ENCODE measurements at places on chromosomes 12 and 14.

DNA sequence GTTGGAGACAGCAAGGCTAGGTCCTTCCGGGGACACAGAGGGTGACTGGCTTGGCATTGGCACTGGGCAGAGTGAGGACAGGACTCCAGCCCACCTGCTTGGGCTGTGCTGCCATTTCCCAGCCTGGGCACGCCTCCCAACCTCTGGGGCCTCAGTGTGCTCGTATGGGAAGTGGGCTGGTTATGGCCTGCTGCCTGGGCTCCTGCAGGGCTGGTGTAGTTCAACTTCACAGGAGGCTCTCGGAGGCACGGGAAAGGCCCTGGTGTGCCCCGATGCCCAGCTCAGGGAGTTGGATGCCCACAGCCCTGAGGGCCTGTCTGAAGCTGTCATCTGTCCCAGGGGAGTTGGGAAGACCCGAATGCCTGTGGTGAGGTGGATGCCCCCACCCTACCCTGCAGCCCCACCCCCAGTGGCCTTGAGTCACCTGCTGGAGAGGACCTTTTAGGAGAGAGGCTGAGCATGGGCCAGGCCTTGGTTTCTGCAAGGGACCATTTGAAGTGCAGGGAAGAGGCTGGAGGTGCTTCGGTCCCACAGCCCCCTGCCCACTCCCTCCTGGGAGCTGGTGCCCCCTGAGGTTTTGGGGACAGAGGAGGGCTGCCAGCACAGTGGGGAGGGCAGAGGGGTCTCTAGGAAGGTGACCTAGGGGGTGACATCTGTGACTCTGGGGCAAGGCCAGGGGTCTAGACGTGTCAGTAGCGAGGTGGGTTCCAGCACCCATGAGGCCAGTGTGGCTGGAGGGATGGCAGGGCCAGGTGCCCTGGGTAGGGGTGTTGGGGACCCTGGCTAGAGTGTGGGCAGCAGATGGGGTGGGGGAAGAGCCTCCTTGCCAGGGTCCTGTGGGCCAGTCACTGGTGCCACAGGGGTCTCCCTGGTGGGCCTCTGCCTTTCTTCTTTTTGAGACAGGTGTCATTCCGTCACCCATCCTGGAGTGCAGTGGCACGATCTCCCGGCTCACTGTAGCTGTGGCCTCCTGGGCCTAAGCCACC is 9.1 kb downstream of the ULK1 start:
- DNase-seq: no peak

GRCh38 chr12:27246774-27247173 is 2.7 kb downstream of the STK38L start:
- DNase-seq: no peak

- DNase-seq: no peak
Observed at GRCh38 chr12:120363274-120363855, 5.6 kb downstream of the MSI1 start.

DNA sequence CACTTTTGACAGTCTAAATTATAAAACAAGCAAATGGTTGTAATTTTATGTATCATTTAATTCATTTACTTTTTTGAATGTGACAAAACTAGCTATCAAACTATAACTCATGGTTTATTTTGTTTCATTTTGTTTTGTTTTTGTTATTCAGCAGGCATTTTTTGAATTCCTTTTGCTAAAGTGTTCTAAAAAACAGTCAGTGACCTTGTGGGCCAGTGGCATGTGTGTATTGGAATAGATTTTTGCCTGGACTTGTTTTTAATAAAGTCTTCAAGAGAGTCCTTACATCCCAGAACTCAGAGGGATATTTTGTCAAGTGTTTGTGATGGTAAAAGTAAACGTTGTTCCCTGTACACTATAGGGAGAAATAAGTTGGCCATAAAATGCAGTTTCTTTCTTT is 369.7 kb upstream of the SYT1 start:
- DNase-seq: no peak

DNA sequence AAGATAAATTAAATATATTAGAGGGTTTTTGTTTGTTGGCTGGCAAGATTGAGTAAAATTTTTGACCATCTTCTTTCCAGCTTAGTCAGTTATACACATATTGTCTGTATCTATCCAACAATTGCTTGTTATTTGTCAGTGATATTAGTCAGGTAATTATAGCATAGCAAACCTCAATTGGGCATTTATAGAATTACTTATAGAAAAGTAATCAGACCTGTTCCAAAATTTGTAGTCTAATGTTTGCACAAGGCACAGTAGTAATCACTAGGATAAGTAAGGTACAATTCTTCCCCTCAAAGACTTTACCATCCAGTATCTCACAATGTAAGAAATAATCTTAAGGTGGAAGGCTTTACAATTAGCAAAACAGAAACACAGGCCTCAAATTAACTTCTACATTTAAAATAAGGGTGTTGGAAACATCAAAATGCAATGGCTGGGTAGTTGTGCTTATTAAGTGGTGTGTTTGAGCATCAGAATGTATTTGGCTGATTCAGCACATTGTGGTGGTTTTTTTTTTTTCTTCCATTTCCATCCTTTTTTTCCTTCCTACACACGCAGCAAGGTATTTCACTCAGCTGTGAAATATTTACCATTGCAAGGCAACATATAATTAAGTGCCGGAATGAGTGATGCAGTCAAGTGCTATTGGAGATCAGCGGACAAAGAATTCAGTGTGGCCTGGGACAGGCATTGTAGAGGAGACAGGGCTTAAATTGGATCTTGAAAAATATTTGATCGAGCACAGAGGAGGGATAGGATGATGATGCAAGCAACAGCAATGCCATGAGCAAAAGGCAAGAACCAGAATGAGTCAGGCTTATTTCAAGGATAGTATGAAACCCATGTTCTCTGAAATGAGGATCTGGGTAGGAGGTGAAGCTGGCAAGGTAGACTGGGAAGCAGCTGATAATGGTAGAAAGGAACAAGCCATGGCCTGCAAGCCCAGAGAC is 178.2 kb downstream of the AKAP6 start:
- no peak for DNase-seq

DNA sequence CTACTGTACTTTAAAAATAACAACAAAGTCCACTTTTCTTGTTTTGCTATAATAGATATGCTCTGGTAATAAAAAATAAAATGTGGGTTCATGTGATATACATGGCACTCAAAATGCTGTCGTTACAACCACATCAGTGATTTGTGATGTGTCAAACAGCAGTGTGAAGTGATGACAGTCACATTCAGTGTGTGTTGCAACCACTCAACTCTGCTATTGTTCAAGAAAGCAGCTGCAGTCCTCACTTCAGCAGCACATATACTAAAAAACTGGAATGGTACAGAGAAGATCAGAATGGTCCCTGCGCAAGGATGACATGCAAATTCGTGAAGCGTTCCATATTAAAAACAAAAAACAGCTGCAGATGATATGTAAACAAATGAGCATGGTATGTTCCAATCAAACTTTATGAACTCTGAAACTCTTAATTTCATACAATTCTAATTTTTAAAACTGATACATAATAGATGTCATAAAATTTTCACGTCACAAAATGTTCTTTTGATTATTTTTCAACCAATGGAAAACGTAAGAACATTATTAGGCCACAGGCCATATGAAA is 6.7 kb downstream of the TRMT5 start:
- no peak for DNase-seq

DNA sequence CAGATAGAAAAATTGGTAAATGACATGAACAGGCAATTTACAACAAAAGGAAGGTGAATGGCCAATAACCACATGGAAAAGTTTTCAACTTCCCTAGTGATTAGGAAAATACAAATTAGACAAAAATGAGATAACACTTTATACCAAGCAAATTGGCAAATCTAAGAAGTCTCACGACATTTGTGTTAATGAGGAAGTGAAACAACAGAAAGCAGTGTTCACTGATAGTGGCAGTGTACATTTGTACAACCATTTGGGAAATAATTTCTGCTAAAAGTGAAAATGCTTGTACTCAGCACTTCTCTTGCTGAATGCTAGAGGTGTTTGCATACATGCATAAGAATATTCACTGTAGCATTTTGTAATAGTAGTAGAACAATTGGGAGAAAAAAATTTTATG is 126.6 kb downstream of the LLPH start:
- DNase-seq: no peak

DNA sequence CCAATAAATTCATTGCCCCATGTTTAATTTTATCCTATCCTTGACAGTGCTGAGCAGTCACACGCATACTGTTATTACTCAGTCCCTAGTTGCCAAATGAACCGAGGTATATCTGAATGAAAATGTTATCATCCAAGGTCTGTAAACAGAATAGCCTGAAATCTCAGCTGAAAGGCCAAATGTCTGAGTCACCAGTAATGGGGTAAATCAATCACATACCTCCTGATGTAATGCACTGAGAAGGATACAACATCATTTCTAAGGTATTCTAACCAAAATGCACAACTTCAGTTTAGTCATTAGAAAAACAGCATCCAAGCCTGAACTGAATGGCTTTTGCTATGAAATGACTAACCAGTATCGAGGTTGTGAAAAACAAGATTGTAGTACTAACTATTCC is 228.6 kb downstream of the DPF3 start:
- no peak for DNase-seq

DNA sequence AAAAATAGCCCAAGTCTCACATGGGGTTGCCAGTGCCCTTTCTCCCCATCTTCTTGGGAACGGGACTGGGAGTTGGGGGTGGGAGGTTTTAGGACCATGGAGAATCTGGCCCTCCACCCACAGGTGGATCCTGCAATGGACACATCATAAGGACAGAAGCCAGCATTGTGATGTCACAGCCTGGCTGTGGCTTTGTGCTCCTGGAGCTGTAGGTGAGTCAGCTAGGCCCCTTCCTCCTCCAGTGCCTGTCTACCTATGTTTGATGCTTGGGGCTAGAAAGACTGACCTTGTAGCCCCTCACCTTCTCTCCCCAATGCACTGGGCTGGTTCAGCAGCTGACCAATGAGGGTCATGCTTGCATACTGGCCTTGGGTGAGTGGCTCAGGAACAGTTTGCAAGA is at the start of gene CCDC197:
TSS of gene CCDC197 (plus strand) at position 220 of the 400 bp plus-strand sequence. CDS start 831 bp downstream, outside the sequence.
- DNase-seq: no peak

GRCh38 chr12:62995097-62995496 is 60.1 kb upstream of the PPM1H start:
- no peak for DNase-seq

DNA sequence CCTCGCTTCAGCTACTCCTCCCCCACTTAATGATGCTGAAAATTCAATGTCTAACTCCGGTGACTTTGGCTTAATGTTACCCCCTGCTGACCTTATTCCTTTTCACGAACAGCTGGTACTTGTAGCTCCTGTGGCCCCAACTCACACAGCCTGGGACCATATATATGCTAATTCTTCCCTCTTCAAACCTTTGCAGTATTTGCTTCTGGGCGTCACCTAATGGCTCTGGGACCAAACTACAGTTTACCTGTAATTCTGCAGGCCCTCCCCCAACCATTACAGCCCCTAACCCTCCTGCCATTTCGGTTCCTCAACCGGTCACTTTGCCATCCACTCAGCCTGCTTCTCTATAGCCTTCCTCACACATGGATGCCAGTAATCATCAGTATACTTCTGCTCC is 29.6 kb upstream of the C12orf75 start:
- DNase-seq: no peak

- no peak for DNase-seq
Observed at GRCh38 chr12:131916306-131917138, 12.6 kb upstream of the PUS1 start.

- no peak for DNase-seq
Observed at GRCh38 chr12:13780453-13780852, 200.9 kb downstream of the GRIN2B start.

DNA sequence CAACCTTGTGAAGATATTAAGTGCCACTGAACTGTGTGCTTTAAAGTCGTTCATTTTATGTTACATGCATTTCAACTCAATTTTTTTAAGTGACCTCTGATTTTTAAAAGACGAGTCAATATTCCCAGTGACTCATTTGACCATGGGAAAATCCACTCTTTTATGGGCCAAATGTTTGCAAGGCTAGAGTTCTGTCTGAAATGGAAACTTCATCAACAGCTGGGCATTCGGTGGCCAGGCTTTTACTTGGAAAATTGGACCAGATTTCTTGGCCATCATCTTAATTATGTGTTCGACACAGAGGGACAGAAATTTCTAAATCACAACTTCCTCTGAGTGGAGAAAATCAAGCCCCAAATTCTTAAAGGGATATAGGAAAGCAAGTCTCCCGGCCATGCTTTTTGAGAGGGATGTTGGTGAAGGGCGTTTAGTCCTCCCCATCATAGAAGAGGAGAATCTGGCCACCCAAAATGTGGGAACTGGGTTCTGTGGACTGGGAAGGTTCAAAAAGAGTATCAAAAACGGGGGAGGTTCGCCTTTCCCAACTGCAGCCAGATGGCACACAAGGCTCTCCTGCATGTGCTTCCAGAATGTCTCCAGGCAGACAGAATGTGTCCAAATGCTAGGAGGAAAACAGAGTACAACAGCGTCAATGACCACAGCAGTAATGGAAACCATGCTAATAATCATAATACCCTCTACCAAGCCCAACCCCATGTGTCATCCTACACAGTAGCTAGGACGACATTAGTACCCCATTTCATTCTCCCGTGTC is 40.9 kb upstream of the FZD10 start:
- DNase-seq: no peak

DNA sequence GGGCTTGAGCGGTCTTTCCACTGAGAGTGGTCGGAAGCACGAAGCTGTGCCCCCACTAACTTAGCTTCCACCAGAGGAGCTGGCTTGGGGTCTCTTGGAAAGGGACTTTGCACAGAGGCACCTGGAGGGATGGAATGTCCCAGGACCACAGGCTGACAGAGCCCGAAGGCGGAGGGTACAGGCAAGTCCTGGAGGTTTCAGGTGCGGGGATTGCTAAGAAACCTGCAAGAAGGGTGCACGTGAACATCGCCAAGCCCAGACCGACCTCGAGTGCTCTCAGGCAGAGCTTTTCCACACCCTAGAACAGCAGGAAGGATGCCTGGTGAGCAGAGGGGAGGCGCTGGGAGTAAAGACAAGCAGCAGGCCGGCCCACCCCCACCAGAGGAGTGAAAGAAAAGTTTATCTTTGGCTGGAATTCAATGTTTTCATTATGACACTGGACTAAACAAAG is 61.6 kb downstream of the SERPINA3 start:
- DNase-seq: no peak

- no peak for DNase-seq
Observed at GRCh38 chr12:49040364-49040855, 20.2 kb downstream of the KMT2D start.

- peak; percentile 15 for DNase-seq
Observed at GRCh38 chr12:45762185-45763110, 32.9 kb downstream of the ARID2 start.

GRCh38 chr14:92558319-92558718 is 44.7 kb downstream of the RIN3 start:
- DNase-seq: no peak
